GM13977 (cell line): ENCODE measurements at places on chromosomes 4 and X.

DNA sequence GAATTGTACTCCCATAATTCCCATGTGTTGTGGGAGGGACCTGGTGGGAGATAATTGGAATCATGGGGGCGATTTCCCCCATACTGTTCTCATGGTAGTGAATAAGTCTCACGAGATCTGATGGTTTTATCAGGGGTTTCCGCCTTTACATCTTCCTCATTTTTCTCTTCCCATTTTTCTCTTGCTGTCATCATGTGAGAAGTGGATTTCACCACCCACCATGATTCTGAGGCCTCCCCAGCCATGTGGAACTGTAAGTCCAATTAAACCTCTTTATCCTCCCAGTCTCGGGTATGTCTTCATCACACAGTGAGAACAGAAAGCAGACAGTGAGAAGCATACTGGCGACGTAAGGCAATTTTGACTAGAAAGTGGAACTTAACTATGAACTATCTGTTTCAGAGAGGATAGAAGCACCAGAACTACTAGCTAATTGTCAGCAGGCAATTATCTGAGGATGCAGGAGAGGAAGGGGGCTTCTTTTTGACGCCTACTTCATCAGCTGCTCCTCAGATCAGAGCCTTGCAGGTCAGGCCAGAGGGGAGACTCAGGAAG lies 8.5 kb upstream of the GPR50 start:
- DNase-seq = no peak

GRCh38 chr4:148842843-148843242 lies 400.6 kb upstream of the NR3C2 start:
- no peak for DNase-seq

GRCh38 chr4:123345935-123346300 lies 50.7 kb upstream of the SPRY1 start:
- no peak for DNase-seq

- DNase-seq = no peak
Measured at GRCh38 chr4:57448452-57448851, 338.3 kb upstream of the IGFBP7 start.
